ENCODE measurements at places on chromosomes 3 and 15.
A peak's percentile ranks its signal among the peaks of the same experiment; 100 is the strongest.

GRCh38 chr3:159987291-159987711 lies 1.3 kb upstream of the IL12A start:
- DNase-seq: no peak

- DNase-seq: no peak
Measured at GRCh38 chr3:177883957-177884356, 652.3 kb upstream of the KCNMB2 start.

- DNase-seq: no peak
Measured at GRCh38 chr3:86547692-86548091, 443.3 kb downstream of the VGLL3 start.

GRCh38 chr3:107369791-107370190 lies 7.4 kb upstream of the CCDC54 start:
- DNase-seq: no peak

DNA sequence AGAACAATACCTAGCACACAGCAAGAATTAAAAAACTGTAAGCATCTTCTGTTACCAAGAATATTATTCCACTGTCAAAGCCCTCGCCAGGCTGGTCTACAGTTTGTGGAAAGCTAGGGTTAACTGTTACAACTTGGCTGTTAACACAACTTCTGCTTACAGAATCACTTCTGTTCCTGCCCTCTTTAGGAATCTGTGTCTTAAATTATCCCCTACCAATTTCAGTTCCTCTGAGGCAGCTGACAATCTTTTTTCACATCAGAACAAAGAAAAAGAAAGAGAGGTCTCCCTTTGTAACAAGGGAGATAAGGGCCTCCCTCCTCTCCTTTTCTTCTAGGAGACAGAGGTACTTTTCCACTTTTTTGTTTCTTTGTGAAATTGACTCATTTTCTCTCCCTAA lies 188.9 kb downstream of the FMN1 start:
- DNase-seq: no peak

DNA sequence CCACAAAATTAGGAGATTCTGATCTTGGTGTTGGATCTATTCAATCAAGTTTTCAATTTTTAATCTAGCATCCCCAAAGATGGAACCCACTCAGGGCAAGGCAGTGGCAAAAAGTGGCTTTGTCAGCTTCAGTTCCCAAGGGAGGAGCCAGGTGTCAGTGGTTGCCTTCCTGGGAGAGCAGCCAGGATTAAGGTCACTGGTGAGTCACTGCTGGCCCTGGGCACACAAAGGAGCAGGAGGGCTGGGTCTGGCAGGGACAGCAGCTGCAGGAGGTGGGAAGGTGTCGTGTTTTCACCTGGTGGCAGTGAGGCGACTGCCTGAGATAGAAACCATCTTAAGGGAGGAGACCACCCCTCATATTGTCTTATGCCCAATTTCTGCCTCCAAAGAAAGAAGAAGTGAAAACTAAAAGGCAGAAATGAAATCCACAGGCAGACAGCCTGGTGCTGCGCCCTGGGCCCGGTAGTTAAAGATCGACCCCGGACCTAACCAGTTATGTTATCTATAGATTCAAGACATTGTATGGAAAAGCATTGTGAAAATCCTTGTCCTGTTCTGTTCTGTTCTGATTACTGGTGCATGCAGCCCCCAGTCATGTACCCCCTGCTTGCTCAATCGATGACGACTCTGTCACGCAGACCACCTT lies 5.9 kb upstream of the KLHL25 start:
- no peak for DNase-seq

DNA sequence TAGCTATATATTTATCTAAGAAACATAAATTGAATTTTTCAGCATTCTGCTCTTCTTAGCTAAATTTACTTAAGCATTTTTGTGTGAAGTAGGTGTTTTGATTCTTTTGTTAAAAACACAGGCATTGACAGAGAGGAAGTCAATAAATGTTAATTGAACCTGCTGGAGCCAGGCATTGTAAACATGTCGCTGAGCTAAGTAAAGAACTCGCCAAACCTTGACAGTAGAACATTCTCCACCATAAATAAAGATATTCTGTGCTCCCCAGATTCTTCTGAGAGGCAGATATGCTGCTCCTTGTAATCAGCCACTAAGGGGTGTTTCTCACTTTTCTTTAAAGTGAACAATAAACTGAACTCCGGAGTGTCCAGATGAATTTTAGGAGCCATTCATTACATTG lies 38.4 kb downstream of the SYNM start:
- DNase-seq: no peak

GRCh38 chr3:104819333-104819732 lies 547.4 kb upstream of the ALCAM start:
- no peak for DNase-seq

- DNase-seq: no peak
Measured at GRCh38 chr3:67531181-67532101, 123.0 kb downstream of the SUCLG2 start.

DNA sequence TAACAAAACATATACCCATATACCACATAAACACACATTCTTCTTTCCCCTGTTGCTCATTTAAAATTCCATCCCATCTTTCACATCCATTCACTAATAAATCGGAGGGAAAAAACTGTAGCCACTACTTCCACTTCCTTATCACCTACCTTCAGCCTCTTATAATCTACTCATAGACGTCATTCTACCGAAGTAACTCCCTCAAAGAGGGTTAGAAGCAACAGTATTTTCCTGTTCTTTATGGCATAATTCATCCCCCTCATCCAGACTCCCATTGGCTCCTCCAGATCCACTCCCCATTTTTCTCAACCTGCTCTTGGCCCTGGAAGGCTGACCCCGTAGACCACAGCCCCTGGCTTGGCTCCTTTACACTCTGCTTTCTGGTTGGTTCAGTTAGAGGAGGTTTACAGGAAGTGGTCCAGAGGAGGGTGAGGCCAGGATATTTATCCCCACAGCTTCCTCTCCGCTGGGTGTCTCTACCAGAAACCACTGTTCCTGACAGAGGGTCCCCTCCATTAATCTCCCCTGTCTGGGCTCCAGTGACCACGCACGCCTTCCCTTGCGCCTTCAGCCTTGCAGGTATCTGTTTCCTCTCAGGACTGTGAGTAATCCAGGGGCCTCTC lies 46.3 kb downstream of the FMN1 start:
- DNase-seq: no peak

DNA sequence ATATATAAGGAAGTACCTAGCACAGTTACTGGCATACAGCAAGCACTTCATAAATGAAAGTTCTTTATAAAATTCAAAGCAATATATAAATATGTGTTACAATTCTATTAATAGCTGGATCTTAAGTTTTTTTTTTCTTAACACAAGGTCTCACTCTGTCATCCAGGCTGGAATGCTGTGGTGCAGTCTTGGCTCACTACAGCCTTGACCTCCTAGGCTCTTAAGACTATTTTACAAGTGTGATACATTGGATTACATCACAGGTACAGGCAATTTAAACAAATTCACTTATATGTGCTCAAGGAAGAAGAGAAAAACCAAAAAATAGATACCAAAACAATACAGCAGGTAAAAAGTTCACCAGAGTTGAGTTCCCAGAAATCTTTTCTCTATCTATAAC lies 60.6 kb downstream of the ZNF280D start:
- no peak for DNase-seq

- DNase-seq: no peak
Measured at GRCh38 chr15:74314795-74315438, 52.5 kb downstream of the CYP11A1 start.

GRCh38 chr15:50134524-50135024 lies 15.5 kb upstream of the ATP8B4 start:
- no peak for DNase-seq

GRCh38 chr3:31724116-31724515 lies 191.4 kb downstream of the STT3B start:
- no peak for DNase-seq

DNA sequence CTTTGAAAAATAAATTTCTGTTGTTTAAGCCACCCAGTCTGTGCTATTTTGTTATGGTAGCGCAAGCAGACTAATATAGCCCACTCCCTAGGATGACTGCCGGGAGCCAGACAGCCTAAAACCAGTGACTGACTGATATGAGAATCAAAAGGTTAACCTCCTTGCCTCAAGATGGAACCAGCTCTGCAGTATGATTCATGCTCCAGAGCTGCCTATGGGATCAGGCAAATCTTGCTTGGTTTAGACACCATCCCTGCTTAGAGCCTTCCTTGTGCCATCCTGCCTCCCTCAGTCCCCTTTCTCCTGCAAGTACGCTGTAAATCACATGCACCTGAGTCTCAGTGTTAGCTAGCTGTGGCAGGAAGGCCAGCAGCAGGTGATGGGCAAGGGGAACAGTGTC lies 39.3 kb downstream of the TRANK1 start:
- DNase-seq: no peak

GRCh38 chr3:127052121-127052561 lies 69.2 kb downstream of the PLXNA1 start:
- peak; percentile 34 for DNase-seq

- no peak for DNase-seq
Measured at GRCh38 chr3:37619568-37619967, 242.1 kb upstream of the CTDSPL start.

GRCh38 chr3:113264283-113265131 lies 53.1 kb downstream of the BOC start:
- no peak for DNase-seq

GRCh38 chr3:176174060-176174459 lies 1023.2 kb downstream of the TBL1XR1 start:
- DNase-seq: no peak

- no peak for DNase-seq
Measured at GRCh38 chr15:45027220-45027619, 4.2 kb downstream of the SORD start.

- peak; percentile 95 for DNase-seq
Measured at GRCh38 chr3:57060089-57060821, at the start of gene SPATA12. Gene SPATA12 (plus strand): TSS chr3:57060664. CDS start chr3:57073695, 13,031 bp downstream.

DNA sequence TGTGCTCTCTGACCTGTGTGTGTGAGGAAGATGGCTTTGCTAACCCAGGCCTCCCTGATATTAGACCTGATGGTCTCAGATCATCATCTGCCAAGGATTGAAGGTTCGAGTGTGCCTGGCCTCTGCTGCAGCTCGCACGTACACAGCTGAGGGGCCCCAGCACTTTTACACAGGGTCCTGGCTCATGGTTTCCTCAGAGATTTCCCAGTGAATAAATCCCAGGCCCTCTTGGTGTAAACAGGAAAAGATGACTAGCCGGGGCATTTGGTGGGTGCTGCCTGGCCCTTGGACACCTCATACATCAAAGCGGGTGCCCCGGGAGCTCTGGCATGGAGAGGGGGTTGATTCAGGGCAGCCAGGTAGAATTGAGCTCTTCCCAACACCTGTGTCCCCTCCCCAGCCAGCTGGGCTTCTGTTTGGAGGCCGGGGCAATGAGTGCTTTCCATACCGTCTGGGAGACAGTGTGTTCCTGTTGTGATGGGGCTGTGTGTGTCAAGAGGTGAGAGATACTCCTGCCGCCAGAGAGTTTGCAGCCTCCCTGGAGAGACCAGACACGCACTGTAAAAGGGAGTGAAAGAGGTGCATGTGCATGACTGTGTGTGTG lies 72.5 kb upstream of the TLE3 start:
- no peak for DNase-seq

- no peak for DNase-seq
Measured at GRCh38 chr15:76963596-76963995, 31.3 kb upstream of the PSTPIP1 start.

GRCh38 chr3:196949285-196949619 lies 6.9 kb upstream of the NCBP2 start:
- no peak for DNase-seq

- no peak for DNase-seq
Measured at GRCh38 chr15:56653787-56654186, 79.5 kb downstream of the ZNF280D start.

GRCh38 chr3:157718800-157719199 lies 215.6 kb upstream of the VEPH1 start:
- no peak for DNase-seq

- no peak for DNase-seq
Measured at GRCh38 chr3:129384594-129385323, 43.7 kb downstream of the EFCAB12 start.

DNA sequence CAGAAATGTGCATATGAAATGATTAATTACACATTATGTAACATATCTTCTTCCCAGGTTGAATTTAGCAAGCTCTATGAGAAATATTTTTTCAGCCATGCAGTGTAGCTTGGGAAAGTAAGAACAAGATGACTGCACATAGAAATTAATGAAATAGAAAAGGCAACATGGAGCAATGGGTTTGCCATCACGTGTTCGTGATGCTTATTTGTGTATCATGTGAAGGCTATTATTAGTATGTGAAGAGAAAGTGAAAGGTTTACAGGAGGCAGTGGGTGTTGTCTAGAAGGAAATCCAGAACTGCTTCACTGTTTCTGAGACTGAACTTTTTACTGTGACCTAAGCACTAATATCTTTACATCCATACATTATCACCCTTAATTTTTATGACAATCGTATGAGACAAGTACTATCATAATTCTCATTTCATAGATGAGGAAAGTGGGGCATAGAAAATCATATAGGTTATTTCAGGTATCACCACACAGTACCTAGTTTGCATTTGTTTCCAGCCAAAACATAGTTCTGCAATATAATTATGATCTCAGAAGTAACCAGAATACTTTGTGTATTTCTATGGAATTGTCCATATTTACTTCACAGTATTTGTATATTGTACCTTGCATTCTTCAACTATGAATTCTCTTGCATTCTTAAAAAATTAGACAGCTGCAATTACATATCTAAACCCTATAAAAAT lies 14.9 kb downstream of the SERPINI1 start:
- DNase-seq: no peak

DNA sequence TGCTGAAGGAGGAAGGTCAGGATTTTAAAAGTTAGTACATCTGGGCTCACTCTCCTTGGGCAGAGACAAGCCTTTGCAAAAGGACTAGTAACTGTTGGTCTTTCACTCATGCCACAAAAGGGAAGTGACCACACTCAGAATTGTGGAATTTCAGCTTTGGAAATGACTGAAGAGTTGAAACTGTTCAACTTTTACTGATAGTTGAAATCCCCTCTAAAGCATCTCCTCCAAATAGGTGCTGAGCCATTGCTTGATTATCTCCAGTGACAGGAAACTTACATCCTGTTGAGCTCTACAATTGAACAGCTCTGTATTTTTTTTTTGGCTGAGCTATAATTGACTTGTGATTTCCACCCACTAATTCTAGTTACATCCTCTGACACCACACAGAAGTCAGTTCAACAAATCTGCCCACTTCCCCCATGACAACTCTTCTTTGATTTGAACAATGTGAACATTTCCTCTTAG lies 254.8 kb upstream of the TPRG1 start:
- DNase-seq: no peak

GRCh38 chr3:106691476-106691875 lies 685.8 kb upstream of the CCDC54 start:
- no peak for DNase-seq

DNA sequence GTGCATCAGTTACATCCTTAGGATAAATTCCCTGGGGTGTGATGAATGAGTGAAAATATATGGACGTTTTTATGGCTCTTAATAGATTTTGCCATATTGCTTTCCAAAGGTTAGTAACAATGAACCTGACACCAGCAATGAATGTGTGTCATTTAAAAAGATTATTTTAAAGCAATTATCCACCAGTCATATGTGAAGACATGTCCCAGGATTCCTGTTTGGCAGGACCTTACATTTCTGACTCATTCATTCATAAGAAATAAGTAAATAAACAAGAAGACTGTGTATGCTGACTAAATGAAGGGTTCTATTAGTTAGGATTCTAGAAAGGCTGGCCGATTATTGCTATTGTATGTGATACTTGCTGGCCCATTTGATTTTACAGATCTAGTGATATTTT lies 201.5 kb downstream of the SOX2 start:
- no peak for DNase-seq

Measured in RWPE2 (cell line).